Naive thymus-derived CD8-positive, alpha-beta T cell (primary cell): ENCODE measurements at places on chromosomes 16 and 17.
A peak's percentile ranks its signal among the peaks of the same experiment; 100 is the strongest.

GRCh38 chr17:35731239-35731916 is at the start of gene RASL10B:
RASL10B (plus strand) TSS chr17:35731639; CDS start chr17:35735185, 3,546 bp downstream.
- DNase-seq = peak; percentile 35

- DNase-seq = no peak
Observed at GRCh38 chr16:12228602-12229499, 252.3 kb downstream of the SNX29 start.

DNA sequence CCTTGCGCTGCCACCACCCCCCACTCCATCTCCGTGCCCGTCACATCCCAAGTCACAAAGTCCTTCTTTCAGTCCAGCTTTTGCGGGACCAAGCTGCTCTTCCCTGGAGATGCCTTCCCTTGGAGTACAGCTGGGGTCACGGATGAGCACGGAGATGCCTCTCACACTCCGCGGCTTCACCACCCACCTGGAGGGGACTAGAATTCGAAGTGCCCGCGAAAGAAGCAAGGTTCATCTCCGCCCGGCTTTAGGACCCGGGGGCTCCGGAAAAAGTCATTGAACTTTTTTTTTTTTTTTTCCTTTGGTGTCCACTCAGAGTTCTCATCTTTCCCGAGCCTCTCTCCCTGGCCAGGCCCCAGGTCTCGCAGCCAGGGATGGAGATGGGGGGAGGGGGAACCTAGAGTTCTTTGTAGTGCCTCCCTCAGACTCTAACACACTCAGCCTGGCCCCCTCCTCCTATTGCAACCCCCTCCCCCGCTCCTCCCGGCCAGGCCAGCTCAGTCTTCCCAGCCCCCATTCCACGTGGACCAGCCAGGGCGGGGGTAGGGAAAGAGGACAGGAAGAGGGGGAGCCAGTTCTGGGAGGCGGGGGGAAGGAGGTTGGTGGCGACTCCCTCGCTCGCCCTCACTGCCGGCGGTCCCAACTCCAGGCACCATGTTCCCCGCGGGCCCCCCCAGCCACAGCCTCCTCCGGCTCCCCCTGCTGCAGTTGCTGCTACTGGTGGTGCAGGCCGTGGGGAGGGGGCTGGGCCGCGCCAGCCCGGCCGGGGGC is at the start of gene FKBP10:
Gene FKBP10 (plus strand): TSS at position 624 of the 771 bp plus-strand sequence. CDS start 31 bp downstream, at position 655.
- peak; percentile 55 for DNase-seq

DNA sequence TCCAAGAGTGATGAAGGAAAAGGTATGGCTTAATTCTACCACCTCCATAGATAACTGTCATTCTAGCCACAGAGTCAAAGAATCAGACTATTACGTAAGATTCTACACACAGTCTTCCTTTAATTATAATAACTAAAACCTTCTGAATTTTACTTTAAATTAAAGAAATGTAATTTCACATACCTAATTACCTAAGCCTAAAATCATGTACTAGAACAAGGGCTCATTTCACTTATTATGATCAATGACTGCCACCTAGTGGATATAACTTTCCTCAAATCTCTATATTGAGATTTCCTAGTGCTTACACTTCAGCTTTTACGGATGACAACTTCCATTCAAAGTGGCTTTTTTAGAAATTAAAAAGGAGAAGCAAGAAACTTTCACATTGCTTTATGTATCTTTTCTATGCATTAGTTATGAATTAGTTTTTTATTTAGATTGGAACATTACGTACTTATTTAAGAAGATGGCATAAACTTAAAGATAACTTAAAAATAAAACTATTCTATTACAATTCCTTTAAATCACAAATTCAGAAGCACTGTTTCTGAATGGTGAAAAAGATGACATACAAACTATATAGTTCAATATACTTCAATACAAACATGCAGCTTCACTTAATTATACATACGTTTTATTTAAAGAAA is 18.2 kb upstream of the ABCA10 start:
- no peak for DNase-seq

DNA sequence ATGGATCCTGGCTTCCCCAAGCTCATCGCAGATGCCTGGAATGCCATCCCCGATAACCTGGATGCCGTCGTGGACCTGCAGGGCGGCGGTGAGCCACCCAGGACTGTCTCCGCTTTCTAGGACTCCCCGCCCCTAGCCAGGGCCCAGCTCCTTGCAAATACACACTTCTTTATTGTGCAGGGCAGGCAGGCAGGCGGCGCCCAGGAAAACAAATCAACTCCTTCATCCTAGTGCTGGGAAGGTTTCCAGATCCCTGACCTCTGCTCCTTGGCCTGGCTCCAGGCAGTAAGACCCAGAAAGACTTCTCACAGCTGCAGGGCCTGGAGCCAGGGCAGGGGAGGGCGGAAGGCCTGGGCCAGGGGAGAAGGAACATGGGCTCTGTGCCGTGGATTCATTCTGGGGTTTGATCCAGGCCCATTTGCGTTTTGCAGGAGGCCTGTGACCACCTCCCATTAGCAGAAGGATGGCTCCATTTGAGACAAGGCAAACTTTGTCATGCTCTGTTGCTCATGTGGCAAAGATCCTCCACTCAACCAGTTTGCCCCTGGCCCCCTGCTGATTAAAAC is 6.0 kb upstream of the LPCAT2 start:
- no peak for DNase-seq

GRCh38 chr17:63153488-63153887 is 187.5 kb downstream of the TANC2 start:
- no peak for DNase-seq

GRCh38 chr16:78591682-78592103 is 492.2 kb downstream of the WWOX start:
- no peak for DNase-seq

DNA sequence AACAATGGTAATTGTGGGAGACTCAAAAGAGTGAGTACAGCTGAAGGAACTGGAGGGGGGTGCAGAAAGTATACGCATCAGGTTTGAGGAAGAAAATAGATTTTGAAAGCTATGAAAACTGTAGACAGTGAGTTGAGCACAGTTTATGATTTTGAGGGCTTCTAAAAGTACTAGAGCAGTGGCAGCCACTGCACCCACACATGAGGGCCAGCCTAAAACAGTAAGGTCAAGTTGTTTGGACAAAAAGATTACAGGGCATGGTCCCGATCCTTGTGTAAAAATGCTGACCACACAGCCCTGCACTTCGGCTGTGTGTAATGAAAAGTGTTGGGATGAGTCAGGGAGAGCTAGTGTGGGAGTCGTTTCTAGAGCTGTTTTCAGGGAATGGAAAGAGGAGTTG is 2282.1 kb downstream of the TP53TG3F start:
- DNase-seq = no peak

- DNase-seq = no peak
Observed at GRCh38 chr17:73586275-73586832, 57.9 kb downstream of the SDK2 start.

GRCh38 chr17:81400154-81400977 is 5.1 kb downstream of the BAHCC1 start:
- no peak for DNase-seq

- no peak for DNase-seq
Observed at GRCh38 chr16:3646348-3646920, 8.1 kb upstream of the DNASE1 start.

GRCh38 chr16:71383054-71383773 is 24.7 kb downstream of the CALB2 start:
- no peak for DNase-seq

- no peak for DNase-seq
Observed at GRCh38 chr16:84768061-84768807, 51.6 kb upstream of the CRISPLD2 start.

DNA sequence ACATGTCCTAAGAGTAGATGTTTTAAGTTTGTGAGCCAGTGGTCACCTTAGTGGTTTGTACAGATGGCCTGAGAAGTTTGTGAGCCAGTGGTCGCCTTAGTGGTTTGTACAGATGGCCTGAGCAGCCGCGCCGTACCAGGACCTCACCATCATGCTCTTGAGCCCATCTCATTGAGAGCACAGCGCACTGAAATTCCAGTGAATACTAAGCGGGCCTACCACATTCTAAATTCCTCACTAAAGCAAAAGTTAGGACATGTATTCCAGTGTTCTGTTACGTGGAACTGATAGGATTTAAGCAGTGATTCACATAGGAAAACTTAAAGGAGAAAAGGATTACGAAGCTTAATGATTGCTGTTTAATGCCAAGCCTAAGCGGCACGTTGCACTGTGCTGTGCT is 3.9 kb downstream of the USP10 start:
- DNase-seq = no peak

DNA sequence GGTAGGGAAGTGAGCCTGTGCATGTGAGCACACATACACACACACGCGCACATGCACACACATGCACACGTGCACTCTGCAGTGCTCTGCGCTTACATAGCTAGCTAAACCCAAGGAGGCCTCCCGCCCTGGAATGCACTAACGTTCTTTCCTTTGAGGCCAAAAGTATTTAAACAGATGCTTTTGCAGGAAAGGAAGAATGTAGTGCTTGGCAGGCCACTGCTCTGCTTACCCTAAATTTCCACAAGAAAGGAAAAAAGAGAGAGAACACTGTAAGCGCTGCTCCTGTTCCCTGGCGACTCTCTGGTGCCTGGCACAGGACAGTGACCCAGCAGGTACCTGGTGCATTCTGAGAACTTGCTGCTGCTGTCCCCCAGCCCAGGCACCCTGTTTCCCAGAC is 31.3 kb upstream of the MRPS23 start:
- DNase-seq = no peak

GRCh38 chr17:1030684-1031532 is 34.0 kb downstream of the TIMM22 start:
- no peak for DNase-seq

- DNase-seq = no peak
Observed at GRCh38 chr16:52584354-52585320, 37.7 kb upstream of the TOX3 start.

GRCh38 chr17:1490643-1491442 is 1.6 kb downstream of the MYO1C start:
- DNase-seq = no peak

DNA sequence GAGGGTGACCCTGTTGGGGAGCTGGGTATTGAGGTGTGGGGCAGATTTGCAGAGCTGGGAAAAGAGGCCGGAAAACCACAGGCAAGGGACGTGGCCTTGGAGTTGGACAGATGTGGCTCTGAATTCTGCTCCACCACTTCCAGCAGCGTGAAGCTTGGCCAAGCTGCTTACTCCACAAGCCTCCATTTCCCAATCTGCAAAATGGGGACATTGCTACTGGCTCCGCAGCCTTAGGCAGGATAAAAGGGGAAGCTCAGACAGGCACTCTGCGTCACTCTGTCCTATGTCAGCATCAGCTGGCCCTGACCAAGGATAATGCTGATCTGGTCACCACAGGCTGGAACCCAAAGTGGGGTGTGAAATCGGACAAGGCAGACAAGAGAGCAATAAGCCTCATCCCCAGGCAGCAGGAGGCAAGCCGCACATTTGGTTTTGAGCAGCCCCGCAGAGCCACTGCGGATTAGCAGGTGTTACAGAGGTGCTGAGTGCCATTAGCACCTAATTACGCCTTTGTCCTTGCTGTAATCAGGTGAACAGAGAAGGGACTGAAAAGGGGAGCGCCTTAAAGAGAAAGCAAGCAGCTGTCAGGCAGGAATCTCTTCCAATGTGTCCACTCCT is 54.8 kb downstream of the SDK2 start:
- DNase-seq = no peak

- DNase-seq = no peak
Observed at GRCh38 chr17:37752482-37752881, 7.6 kb upstream of the HNF1B start.

- no peak for DNase-seq
Observed at GRCh38 chr16:12426122-12426521, 377.6 kb downstream of the CPPED1 start.

DNA sequence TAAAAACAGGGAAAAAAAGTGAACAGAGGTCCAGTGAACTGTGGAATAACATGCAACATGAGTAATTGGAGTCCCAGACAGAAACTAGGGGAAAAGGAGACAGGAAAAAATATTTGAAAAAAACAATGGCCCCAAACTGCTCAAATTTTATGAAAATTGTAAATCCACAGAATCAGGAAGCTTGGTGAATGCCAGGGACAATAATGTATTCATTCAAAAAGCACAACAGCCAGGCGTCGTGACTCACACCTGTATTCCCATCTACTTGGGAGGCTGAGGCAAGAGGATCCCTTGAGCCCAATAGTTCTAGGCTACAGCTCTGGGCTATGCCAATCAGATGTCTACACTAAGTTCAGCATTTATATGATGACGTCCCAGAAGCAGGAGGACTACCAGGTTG is 23.7 kb downstream of the NCOR1 start:
- DNase-seq = no peak

DNA sequence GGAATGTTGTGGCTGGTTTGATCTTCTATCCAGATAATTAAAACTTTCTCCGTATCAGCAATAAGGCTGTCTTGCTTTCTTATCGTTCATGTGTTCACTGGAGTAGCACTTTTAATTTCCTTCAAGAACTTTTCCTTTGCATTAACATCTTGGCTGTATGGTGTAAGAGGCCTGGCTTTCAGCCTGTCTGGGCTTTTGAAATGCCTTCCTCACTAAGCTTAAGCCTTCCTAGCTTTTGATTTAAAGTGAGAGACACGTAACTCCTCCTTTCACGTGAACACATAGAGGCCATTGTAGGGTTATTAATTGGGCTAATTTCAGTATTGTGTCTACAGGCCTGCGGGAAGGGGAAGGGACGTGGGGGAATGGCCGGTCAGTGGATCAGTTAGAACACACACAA is 42.9 kb downstream of the MSI2 start:
- DNase-seq = no peak

DNA sequence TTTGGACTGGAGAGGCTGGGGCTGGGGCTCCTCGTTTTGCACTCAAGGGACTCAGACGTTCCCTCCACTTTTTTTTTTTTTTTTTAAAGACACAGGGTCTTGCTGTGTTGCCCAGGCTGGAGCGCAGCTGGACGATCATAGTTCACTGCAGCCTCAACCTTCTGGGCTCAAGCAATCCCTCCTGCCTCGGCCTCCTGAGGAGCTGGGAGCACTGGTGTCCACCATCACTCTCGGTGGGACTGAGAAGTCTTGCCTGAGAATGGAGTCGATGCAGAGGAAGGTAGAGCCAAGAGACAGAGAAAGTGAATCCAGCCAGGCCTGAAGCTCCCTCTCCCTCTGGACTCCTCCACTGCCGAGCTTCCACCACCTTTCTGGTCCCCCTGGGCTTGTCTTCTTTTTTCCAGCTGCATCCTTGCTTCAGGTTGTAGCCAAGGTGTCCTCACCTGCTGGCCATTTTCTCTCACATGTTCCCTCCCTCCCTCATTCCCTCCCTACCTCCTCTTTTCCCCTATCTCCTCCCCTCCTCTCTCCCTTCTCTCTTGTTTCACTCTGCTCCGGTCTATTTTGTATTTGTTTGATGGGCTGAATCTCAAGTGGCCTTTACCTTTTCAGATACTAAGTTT is 233.8 kb downstream of the SNX29 start:
- DNase-seq = no peak

DNA sequence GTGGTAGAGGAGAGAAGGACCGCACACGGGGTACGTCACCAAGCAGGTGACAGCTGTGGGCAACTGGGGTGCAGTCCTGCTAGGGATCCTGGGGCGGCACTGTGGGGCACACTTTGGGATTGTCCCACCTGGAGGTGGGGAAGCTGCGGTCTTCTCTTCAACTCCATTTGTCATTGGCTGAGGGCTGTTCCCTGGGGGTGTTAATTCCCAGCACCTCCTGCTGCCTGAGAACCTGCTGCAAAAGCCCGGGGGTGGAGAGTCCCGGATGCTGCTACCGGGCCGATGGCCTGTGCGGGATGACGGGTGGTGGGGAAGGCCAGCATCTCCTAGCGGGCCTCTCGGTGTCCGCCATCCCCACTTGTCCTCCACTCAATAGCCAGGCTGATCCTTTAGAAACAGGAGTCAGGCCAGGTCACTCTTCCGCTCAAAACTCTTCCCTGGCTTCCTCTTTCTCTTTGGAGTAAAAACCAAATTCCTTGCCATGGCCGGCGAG is 100.2 kb downstream of the CYLD start:
- no peak for DNase-seq
